NT2/D1 (cell line): ENCODE measurements at places on chromosomes 3 and 15.

DNA sequence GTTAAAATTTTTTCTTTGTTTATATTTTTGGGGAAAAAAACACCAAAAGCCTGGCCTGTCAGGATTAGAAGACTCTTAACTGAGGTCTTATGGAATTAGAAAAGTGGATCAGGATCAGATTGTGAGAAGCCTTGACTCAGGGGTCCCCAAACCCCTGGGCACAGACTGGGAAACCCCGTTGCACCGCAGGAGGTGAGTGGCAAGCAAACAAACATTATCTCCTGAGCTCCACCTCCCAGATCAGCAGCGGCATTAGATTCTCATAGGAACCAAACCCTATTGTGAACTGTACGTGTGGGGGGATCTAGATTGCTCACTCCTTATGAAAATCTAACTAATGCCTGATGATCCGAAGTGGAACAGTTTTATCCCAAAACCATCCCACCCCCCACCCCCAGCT is 117.2 kb downstream of the TCF12 start:
- no peak for DNase-seq

GRCh38 chr3:13600950-13601691 is 52.2 kb downstream of the FBLN2 start:
- DNase-seq: no peak

DNA sequence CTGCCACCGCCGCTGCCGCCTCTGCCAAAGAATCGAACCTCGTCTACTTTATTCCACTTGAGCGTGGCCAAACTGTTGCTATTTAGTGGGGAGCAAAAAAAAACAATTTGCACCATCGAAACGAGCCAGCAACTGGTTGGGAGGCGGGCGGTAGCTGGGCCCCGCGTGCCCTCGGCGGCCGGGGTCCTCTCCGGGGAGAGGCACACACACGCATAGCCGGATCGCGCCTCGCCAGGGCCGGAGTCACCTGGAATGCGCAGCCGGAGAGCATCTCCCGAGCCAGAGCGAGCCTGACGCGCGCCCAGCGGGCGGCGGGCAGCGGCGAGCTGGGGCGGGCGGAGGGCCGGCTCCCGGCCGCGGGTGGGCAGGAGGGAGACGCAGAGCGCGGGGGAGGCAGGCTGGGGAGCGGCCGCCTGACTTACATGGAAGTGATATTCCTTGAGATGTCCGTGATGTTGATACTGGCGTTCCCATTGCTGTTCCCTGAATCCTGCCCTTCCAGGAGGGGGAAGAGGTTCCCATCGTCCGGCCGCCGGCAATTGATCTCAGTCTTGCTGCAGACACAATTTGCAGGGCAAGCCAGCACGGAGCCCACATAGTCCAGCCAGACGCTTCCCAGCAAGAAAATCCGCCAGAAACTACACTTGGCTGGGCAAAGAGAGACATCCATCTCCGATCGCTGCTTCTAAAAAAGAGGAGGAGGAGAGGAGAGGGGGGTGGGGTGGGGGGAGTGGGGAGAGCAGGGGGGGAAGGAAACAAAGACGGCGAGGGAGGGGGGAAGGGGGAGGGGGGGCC is 858 bp downstream of the NTRK3 start:
- DNase-seq: no peak

GRCh38 chr3:52756141-52756540 is 14.6 kb downstream of the NEK4 start:
- no peak for DNase-seq

DNA sequence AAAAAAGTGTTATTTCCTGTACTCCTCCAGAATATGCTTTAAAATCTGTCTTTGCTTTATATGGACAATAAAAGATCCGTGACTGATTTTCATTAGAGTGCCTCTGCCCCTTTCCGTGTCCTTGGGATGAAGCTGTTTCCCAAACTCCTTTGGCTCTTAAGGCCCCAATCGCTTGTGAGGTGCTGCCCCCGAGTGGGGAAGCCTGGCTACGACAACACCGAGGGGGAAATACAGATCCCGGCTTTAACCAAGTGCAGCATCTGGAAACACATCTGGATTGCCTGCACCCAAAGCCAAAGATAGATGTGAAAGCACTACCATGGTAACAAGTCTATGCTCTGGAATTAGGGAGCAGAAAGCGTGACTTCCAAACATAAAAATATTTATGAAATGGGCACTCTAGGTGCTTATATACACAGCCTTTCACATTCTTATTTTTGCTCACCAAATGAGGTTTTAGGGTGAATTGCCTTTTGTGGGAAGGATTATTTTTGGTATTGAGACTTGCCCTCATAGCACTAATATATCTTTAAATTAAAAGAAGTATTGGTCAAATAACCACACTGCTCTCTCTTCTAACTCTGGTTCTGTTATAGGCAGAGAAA is 40.6 kb upstream of the ADCY5 start:
- peak; percentile 60 for DNase-seq

DNA sequence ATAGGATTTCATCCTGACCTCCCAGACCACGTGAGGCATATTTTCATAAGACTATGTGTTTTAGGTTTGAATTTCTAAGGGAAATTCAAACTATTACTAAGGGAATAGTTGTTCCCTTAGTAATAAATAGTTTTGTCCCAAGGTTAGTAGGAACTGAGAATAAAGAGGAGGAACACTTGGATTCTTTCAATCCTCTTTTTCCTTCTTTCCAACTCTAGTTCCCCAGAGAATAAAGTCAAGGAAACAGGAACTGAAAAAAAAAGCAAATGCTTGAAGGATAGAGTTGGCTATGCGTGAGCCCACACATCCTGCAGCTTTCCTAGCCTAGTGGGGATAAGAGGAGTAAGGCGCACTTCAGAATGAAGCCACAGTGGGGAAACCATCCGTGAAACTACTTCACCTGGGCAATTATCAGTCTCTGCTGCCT is 312.1 kb upstream of the TGFBR2 start:
- DNase-seq: no peak

GRCh38 chr15:82315519-82316246 is 33.6 kb downstream of the GOLGA6L10 start:
- DNase-seq: no peak

- DNase-seq: no peak
Measured at GRCh38 chr3:73427048-73427706, 197.6 kb downstream of the PDZRN3 start.

DNA sequence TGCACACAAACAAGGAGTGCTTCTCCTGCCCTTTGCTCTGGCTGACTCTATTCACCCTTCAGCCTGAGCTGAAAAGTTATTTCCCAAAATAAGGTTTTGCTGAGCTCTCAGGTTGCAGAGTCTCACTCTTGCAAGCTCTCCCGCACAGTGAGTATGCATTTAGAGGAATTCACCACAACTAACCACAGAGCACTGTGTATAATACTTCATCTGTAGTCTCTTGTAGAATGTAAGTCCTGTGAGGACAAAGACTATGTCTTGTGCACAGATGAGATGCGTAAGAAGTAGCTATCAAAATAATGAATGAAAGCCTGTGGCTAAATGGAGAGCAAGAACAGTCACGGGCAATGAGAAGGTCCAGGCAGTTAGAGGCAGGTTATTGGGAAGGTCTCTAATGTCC is 156.5 kb upstream of the SLCO3A1 start:
- no peak for DNase-seq

DNA sequence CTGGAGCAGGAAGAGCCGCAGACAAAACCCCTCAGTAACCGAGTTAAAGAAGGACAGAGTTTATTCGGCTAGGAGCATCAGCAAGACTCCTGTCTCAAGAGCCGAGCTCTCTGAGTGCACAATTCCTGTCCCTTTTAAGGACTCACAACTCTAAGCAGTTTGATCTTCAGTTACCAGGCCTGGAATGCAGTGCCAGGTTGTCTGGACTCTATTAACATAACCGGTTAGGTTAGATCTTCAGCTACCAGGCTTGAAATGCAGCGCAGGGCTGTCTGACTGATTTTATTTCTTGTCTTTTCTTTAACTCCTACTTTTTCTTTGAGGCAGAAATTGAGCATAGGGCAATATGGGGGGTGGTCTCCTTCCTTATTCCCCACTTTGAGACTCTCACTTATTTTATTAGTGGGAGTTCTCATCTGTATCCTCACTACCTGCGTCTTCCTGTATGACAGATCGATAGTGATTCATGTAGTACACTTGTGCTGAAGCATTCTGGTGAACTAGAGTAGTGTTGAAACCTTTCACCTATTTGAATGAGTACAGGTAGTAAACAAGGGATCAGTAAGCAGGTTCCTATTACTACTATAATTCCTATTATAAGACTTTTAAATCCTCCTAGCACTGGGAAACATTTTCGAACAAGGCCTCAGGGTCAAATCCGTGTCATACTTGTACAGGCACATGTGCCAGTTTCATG is 325.0 kb downstream of the CGGBP1 start:
- no peak for DNase-seq

- no peak for DNase-seq
Measured at GRCh38 chr15:80176443-80176842, 23.6 kb downstream of the FAH start.

GRCh38 chr15:87614704-87615103 is 641.8 kb downstream of the NTRK3 start:
- no peak for DNase-seq

DNA sequence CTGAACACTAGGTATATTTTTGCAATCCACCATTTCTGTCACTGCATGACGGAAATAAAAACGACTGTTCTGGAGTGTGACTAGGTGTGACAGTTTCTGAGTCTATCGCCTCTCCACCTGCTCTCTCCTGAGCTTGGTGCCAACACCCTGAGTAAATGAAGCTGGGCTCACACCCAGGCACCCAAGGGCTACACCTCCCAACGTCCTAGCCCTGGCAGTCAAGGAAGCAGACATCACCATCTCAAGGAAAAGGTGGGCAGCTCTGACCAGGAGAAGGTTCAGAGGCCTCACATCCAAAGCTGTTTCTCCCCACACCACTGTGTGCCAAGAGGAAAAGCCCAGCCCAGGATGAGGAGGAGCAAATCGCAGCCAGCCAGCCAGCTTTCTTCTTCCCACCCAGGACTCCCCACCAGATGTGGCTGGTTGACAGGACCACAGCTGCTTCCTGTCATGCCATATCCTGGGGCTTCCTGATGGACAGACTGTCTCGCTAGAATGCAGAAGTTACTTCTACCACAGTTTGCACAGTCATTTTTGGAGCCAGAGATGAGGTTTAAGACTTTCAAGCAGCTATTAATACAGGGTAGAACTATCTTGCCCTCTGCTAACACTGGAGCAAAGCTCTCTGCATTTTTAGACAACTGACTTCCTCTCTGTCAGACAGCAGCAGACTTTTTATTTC is 3.3 kb downstream of the SCAMP2 start:
- no peak for DNase-seq

GRCh38 chr3:19147905-19148767 is at the start of gene KCNH8:
Gene KCNH8 (plus strand): TSS chr3:19148510. CDS start chr3:19148720, 210 bp downstream.
- DNase-seq: no peak

DNA sequence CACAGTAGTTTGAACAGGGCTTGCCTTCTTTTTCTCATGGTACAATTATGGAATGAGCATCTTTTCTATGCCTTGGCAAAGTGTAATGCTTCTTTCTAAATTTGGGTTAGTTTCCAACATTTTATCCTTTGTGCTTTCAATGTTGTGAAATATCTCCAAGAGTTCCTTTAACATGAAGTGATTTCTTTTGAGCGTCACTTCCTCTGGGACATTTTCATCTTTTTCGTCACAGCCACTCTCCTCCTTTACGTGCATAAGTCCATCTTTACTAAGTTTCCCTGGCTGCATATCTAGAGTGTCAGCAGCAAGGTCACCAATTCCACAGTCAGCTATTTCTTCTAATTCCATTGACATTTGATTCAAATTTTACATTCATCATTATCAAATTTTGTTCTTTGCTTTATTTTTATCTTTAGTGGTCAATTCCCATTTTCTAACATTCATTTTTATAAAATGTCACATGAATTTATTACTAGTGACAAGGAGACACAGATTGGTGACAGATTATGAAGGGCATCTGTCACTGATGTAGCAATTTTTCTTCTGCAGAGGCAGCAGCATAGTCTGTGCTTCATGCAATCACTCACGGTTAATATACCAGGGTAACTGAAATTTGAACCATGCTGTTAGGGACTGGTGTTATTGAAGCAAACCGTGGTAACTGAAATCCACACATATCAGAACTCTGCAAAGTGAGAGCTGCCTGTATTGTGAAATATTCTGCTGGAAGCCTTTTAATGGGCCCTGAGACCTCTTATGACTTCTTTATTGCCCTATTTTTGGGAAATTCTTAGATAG is 126.5 kb upstream of the THBS1 start:
- no peak for DNase-seq

- no peak for DNase-seq
Measured at GRCh38 chr3:42852441-42852840, 23.2 kb downstream of the CYP8B1 start.

DNA sequence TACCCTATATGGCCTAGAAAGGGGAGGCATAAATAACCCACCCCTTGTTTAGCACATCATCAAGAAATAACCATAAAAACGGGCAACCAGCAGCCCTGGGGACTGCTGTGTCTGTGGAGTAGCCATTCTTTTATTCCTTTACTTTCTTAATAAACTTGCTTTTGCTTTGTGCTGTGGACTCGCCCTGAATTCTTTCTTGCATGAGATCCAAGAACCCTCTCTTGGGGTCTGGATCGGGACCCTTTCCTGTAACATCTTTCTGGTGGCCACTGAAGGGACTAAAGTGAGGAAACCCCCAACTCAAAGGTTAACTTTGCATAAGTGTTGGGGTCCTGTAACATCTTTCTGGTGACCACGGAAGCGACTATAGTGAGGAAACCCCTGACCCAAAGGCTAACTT is 15.7 kb upstream of the HHATL start:
- DNase-seq: no peak

GRCh38 chr3:111311126-111311525 is 230.9 kb upstream of the CD96 start:
- DNase-seq: no peak

DNA sequence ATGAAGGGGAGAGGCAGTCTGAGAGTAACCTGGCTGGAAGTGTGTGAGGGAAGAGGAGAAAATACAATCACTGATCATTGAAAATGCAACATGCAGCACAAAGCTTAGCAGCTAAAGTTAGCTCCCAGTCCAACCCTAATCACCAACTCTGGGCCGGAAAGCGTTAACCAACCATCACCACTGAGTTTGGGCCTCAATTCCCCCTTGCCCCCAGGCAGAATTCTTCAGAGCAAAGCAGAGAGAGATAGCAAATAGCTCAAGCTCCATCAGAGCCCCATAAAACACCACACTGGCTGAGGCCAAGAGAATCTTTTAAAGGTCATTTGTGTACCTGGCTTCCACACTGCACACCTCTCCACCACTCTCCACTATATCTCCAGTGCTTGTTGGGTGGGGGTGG is 16.2 kb upstream of the PDIA5 start:
- no peak for DNase-seq

- DNase-seq: no peak
Measured at GRCh38 chr15:91939403-91939831, 85.9 kb downstream of the SLCO3A1 start.

GRCh38 chr3:15638891-15639262 is 37.3 kb downstream of the BTD start:
- DNase-seq: no peak

GRCh38 chr3:72439321-72440183 is 408.7 kb downstream of the SHQ1 start:
- DNase-seq: no peak
